Omental fat pad (tissue), 4 donors: ENCODE measurements at places on chromosomes 5 and 9.

- no peak for DNase-seq
Measured at GRCh38 chr5:90528601-90529193, 687 bp downstream of the LYSMD3 start.

DNA sequence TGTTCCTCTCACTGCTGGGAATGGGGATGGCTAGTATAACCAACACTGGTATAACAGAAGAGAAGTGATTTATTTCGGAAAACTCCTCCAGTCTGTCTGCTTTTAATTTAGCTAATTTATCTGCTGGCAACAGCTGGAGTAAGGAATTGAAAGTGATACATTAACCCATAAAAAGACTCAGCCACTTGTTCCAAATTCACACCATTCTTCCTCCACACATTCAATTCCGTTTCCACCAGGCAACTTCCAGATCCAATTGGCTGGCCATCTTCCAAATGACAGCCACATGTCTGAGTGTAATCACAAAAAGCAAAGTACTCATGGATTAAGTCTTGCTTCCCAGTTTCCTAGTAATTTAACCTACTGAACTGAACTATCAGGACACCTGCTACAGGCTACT, 77.1 kb upstream of the RETREG1 start:
- no peak for DNase-seq

DNA sequence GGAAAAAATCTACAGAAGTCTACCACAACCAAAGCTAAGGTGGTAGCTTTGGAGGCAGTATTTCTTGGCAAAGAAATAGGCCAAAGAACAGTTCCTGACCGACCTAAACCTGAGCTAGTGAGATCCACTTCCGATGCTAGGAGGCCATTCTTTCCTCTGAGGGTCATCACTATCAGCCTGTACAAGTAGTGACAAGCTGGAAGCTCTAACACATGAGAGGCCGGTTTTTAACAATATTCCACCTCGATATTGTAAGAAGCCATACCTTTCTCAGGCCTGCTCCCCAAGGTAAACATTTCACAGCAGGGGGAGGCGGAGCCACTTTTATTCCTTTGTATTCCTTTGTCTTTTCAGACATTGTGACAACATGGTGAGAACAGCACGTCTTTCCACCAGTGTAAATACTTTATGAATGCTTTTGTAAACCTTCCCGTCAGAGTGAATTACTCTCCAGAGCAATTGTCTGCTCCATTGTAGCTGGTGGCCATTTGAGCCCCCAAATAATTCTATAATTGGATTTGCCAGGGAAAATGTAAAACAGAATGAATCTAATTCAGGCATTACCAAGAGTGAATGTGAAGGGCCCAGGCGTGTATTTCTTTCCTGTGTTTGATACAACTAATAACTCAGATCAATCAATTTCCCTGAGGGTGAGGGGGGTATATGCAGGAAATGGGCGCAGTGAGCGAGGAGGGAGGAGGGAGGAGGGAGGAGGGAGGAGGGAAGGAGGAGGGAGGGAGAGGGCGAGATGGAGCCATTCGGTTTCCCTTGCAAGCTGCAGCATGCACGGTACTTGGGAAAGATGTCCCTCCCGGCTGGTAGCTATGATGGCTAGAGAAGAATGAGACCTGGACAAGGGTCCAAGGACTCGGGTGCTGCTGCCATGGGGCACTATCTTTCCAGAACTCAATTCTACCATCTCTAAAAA, 166.6 kb downstream of the CDK5RAP2 start:
- no peak for DNase-seq

- DNase-seq, result no peak
Measured at GRCh38 chr5:124902097-124902821, 155.8 kb upstream of the ZNF608 start.

DNA sequence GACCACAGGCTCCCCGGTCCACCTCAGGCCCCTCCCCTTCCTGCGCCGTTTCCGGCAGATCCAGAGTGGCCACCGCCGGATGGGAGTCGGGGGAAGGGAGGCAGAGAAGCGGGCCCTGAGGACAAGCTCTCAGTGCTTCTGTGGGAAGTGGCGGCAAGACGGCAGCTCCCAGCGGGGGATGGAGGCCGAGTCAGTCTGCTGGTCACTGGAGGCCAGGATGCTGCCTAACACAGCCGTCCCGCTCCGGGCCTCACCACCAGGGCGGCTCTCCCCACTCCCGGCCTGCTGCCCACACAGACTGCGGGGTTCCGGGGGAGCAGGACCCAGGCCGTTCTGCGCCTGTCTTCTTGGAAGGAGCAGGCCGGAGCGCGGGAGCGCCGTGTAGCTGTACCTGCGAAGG, 31.4 kb downstream of the FXN start:
- no peak for DNase-seq
